ENCODE measurements at places on chromosomes 6 and 20.

GRCh38 chr6:97347111-97347510 lies 64.1 kb upstream of the MMS22L start:
- no peak for DNase-seq

- no peak for DNase-seq
Observed at GRCh38 chr6:142121342-142121741, 11.4 kb upstream of the GJE1 start.

- no peak for DNase-seq
Observed at GRCh38 chr20:57806476-57806875, 96.7 kb upstream of the PMEPA1 start.

DNA sequence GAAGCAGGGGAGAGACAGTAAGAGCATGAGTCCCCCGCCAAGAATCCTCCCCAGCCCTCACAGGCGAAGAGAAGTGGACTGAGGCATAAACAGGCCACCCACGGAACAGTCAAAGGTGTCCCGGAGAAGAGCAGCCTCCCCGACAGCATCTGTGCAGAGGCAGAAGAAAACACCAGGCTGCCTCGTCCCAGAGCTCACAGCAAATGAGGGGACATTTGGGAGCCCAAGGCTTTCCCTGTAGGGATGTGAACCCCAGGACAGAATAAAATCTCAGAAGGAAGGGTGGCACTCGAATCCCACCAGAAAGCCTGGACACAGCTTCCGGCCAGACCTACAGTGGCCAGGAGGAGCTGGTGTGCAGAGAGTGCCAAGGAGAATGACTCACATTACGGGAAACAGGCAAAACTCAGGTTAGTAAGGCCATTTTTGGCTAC lies 90.4 kb downstream of the DLL1 start:
- DNase-seq: no peak

GRCh38 chr6:85756982-85757381 lies 114.3 kb upstream of the SYNCRIP start:
- peak; percentile 4 for DNase-seq

DNA sequence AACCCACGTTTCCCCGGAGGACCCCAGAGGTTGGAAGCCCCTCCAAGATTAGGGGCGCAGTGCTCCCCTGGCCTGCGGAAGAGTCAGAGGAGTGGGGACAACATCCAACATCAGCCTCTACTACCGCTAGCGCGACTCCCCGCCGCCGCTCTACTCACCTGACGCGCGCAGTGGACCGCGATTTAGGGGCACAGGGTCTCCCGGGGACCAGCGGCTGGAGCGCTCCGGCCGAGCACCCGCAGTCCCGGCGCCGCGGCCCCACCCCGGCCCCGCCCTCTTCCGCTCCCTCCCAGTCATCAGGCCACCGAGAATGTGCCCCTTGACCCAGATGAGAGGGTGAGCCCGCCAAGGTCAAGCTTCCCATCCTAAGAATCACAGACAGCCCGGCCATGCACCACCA lies at the start of gene ZFP57:
Gene ZFP57 (minus strand): TSS at position 249 of the 400 bp plus-strand sequence. CDS start 4,149 bp downstream, outside the sequence.
- DNase-seq: no peak

- no peak for DNase-seq
Observed at GRCh38 chr20:32278199-32278643, 770 bp downstream of the KIF3B start.

DNA sequence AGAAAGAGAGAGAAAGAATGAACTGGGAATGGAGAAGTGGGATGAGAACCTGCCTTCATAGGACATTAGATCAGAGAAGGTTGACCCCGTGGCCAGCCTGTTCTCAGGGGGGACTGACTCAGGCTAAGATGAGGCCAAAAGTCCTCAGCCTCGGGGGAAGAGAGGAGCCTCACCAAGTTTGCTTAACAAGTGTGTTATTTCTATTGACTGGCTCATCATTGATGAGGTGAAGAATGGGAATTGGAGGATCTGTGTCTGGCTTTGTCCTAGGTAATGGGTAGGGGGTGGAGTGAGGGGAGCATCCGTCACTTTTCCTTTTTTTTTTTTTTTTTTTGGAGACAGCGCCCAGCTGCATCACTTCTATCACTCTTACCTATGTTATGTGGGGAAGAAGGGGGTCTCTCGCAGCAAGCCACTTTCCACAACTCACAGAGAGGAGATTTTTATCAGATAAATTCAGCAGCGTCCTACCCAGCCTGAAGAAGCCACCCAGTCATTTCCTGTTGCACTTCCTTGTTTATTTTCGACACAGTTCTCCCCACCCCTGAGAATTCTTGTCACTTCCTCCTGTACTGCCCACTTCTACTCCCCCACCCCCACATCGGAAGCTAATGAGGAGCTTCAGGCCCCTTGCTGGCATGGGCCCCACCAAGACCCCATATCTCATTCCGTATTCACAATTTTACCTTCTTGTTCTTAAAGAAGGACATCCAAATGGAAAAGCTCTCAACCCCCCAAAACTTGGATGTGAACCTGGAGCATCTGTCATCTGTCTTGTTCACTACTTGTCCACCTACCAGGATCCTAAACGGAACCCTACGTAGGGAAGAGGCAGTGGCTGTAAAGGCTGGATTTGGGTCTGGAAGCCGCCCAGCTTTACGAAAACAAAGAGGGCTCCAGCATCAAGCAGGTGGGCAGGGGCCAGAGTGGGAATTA lies 2.8 kb upstream of the RNASET2 start:
- DNase-seq: peak; percentile 18

GRCh38 chr20:36854348-36855240 lies 21.3 kb upstream of the TLDC2 start:
- DNase-seq: no peak

DNA sequence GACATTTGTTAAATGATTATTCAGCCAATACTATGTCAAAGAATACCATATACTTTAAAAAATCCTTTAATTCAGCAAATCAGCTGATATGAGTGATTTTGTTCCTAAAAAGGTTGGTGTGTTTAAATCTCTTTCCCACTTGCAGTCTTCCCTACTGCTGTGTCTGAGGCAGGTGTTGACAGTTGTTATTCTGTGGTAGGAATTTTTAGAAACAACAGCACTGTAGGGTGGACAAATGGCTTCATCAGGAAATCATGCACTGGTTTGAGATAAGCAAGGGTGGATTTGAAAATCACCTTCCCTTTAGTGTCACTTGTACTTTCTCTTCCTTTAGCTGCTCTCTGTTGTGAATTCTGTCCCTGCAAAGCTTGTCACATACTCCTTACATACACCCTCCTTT lies 213.7 kb upstream of the SGK1 start:
- DNase-seq: no peak

DNA sequence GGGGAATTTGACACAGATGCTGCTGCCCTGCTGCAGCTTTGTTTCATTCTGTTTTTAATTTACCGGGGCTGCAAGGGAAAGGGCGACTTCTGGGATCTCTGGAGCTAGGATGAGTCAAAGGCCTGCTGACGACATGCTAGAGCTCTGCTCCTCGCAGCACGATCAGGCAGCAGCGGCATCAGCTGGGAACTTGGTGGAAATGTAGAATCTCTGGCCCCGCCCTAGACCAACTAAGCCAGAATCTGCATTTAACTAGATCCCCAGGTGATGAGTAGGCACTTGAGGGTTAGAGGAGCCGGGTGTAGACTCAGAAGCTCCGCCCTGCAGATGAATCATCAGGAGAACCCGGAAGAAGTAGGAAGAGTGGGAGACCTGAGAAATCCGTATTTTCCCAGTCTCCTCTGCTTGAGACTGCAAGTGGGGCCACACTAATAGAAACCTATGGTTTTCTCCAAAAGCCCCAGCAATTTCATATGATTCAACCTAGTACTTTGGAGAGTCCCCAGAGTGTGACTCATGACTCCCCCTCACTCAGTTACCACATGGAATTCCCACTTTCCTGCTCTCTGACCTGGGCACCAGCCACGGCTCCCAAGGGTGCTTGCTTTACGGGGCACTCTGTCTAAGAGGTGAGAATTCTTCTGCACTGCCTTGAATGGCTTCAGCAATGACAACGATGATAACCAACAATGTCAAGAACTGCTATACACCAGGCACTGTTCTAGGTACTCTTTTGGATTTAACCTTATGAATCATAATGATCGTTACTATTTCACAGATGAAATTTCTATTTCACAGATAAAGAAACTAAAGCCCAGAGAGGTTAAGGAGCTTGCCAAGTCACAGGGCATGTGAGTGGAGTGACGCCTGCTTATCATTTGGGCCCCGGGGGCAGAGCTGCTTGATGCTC lies 18.1 kb downstream of the TUBB2B start:
- peak; percentile 98 for DNase-seq

- peak; percentile 31 for DNase-seq
Observed at GRCh38 chr20:44683263-44684046, 31.7 kb upstream of the CCN5 start.

DNA sequence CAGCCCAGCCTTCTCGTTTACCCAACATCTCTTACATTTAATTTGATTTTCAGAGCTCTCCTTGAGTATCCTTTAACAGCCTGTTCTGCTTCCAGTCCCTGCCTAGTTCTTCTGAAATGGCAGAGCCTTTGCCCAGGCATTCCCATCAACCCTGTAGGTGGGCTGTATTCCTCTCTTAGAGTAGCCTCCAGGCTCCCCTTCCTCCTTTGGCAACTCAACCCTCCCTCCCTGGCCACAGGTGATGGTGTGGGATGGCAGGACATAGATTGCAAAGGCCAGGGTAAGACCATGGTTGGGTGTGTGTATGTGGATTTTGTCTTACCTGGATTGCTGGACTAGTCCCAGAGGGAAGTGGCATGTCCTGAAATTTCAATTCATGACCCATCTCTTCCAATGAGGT lies 125.4 kb downstream of the F13A1 start:
- no peak for DNase-seq

DNA sequence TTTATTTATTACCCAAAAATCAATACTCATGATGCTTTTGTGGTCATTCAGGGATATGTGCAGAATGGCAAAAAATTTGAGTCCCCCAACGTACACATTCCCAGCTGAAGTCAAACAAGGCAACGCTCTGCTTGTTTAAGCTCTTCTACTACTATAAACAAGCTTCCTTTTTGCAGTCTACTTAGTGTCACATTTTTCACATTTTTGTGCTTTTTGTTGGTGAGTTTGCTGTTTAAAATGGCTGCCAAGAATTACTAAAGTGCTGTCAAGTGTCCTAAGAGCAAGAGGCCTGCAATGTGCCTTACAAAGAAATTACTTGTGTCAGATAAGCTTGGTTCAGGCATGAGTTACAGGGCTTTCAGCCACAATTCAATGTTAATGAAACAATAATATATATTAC lies 2.1 kb downstream of the WFDC8 start:
- DNase-seq: no peak

GRCh38 chr20:17587148-17587547 lies 17.3 kb downstream of the DSTN start:
- DNase-seq: no peak

GRCh38 chr20:14336686-14337085 lies 726 bp downstream of the FLRT3 start:
- peak; percentile 22 for DNase-seq

GRCh38 chr6:111761783-111762312 lies 111.4 kb downstream of the FYN start:
- peak; percentile 44 for DNase-seq

DNA sequence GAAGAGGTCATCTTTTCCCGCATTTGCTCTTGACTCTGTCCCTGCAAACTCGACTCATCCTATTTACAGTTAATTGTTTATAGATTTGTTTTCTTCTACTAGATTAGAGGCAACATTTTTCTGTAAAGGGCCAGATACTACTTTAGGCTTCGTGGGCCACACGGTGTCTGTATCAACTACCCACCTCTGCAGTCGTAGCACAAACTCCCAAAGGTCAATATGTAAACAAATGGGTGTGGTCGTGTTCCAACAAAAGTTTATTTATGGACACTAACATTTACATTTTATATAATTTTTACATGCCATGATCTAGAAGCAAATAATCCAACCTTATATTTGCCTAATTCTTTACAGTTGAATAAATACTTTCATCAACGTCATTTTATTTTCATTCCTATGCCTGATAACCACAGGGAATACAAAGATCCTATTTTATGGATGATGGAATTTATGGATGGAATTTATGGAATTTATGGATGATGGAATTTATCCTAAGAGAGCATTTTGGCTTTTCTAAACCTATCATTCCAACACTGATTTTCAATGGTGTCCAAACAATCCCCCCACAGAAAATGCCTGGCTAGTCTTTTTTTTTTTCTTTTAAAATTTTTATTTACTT lies 232.8 kb downstream of the MYLK4 start:
- no peak for DNase-seq

- peak; percentile 53 for DNase-seq
Observed at GRCh38 chr20:45359406-45360148, 3.4 kb upstream of the SYS1 start.

- DNase-seq: peak; percentile 57
Observed at GRCh38 chr6:137904822-137905617, 38.0 kb downstream of the TNFAIP3 start.

GRCh38 chr6:140535511-140535910 lies 1161.1 kb upstream of the CITED2 start:
- no peak for DNase-seq

Measured in fibroblast of skin of right quadriceps (primary cell).